ENCODE measurements at places on chromosomes 12 and 14.

DNA sequence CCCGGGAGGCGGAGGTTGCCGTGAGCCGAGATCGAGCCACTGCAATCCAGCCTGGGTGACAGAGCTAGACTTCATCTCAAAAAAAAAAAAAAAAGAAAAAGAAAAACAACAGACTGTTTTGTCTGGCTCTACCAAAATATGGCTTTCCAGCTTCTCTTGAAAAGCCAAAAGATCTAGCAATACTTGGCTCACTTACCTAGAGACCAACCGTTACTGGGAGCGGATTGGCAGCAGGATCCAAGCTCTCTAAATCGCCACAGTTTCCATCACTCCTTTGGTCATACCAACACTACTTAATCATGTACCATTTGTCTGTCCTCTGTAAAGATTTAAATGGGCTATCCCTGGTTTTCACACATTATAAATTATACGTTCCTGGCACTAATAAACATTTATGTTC, 87.6 kb upstream of the GPHB5 start:
- no peak for DNase-seq

GRCh38 chr12:94819011-94819410, 168.7 kb upstream of the TMCC3 start:
- DNase-seq, result peak; percentile 46

GRCh38 chr12:109844091-109844490, 10.9 kb upstream of the TRPV4 start:
- no peak for DNase-seq

GRCh38 chr14:65356327-65356836, 56.1 kb upstream of the FUT8 start:
- DNase-seq, result peak; percentile 61

GRCh38 chr12:41943671-41944070, 201.0 kb downstream of the GXYLT1 start:
- DNase-seq, result no peak

DNA sequence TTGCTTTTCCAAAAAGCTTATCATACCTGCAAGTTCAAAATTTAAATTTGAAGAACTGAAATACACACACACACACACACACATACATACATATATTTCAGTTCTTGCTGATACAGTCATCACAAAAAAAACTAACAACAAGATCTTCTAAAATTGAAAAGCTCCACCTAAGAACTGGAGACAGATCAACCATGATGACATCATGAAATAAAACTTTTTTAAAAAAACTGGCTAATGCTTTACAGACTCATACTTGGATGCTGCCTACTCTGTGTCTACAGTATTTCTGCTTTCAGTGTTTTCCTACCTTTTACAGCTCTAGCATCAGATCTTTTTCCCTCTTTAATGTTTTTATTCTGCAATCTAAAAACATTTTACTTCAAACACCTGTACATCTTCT, 261.4 kb downstream of the DIO2 start:
- no peak for DNase-seq

DNA sequence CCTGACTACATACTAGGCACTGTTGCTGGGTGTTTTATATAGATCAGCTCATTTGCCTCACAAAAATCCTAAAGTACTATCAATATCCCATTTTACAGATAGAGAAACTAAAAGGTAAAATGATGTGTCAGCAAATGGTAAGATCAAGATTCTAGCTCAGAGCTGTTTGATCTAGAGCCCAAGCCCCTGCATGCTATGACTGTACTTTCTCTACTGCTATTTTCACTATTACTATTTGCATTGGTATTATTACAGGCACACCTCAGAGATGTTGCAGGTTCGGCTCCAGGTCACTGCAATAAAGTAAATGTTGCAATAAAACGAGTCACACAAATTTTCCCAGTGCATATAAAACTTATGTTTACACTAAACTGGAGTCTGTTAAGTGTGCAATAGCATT, 10.9 kb downstream of the ISCU start:
- DNase-seq, result no peak

GRCh38 chr14:24236689-24237462, 4.1 kb downstream of the GMPR2 start:
- no peak for DNase-seq

DNA sequence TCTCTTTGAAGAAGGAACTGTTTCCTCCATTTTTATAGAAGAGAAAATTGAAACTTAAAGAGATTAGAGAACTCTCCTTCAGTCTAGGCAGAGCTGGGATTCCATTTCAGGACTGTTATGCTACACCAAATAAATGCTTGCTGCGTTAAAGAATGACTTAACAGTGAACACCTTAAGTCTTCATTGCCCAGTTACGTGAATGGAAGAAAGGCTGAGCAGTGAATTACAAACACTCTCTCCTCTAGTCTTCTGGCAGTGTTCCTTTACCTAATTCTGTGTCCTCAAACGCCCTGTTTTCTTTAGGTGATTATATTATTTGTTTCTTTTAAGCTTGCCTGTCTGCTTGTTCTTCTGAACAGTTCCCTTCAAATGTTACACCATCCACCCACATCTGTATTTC, 59.7 kb downstream of the RCOR1 start:
- no peak for DNase-seq

GRCh38 chr12:79191391-79191790, 326.8 kb downstream of the SYT1 start:
- no peak for DNase-seq

GRCh38 chr12:62466018-62466593, 520 bp upstream of the MON2 start:
- peak; percentile 51 for DNase-seq

DNA sequence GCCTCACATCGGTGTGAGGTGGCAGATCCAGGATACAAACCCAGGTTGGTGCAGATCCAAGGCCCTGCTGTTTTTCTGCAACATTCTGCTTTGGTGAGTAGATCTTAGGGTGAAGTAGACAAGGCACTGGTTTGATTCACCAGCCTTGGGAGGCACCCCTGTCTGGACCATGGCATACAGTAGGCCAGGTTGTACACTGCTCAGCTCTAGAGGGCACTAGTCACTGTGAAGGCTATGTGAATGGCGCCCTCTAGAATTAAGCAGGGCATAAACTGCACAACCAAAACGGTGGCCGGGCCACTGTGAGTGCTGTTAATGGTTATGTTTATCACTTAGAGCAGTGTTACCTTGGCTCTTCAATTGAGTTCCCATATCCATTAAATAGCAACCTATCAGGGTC, 280.6 kb upstream of the PWP1 start:
- peak; percentile 64 for DNase-seq

DNA sequence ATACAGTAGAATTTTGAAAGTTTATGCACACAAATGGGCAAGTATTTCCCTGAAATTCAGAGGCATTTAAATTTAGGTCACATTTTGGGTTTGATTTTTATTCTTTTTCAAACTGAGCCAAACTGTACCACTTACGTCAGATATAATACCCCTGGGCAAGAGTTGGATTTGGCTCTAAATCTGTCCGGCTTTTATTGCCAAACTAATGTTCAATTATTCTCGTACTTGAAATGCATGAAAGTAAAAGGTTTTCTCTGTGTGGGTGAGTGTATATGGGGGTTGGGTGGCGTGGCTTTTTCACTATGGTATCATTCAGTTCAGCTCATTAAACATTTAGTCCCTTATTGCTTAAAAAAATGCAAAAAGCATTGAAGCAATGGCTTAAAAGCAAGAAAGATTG, 55.9 kb downstream of the SLCO1C1 start:
- DNase-seq, result no peak

GRCh38 chr14:93511001-93511400, 80.3 kb downstream of the UNC79 start:
- no peak for DNase-seq

- no peak for DNase-seq
These were observed 15.0 kb downstream of the OTX2 start for GRCh38 chr14:56795284-56795622.

DNA sequence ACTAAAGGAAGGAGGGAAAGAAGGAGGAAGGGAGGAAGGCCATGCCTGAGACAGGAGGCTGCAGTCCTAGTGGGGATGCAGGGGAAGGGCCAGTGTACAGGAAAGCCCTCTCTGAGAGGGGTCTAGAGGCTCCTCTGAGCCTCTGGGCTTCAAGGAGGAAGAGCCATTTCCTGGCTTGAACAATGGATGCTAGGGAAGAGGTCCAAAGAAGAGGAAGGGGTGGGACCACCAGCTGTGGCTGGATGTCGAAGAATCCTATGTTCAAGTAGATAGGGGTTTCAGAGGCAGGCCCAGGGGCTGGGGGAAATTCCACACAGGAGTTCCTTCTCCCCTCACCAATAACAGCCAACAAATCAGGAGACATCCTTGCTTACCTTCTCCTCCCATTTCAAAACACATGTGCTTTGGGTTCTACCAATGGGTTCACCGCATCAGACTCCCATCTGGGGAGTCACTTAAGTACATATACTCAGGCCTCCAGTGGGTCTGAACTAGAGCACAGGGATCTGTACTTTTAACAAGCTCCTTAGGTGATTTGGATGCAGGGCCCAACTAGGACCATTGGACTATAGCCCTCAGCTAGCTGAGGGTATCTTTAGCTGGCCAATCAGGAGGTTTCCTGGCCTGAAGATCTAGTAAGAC, 32.4 kb downstream of the PRPF40B start:
- DNase-seq, result no peak

DNA sequence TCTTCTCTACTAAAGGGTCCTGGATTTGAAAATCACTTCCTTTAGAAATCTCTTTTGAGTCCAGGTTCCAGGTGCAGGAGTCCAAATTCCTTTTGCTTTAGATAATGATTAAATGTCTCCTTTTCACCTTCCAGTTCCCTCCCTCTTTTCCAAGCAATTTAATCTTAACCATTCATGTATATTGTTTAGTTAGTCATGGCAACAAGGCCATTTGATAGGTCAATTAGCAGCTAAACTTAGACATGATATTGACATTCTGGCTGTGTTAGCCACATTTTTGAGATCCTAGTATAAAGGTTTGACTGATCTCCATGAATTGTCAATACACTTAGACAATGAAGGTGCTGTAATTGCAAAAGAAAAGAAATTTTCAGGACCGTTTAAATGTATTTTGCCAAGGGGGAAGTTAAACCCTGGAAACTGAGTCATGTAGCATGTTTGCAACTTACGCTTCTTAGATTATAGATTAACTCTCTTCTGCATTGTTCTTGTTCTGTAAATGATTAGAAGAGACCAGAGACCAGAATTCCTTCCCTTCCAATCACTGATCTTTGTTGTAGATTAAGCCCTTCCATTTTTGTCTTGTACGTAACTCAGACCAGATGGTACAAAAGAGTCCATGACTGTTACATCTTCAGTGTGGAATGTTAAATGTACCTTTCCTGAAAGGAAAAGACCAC, 12.4 kb upstream of the C12orf75 start:
- peak; percentile 38 for DNase-seq
